Activated CD8-positive, alpha-beta memory T cell treated with anti-CD3 and anti-CD28 coated beads, Interleukin-2, amount 10 ng/mL, durations not matched to agents 7 days and 5 days (primary cell): ENCODE measurements at places on chromosomes 12 and 14.
A peak's percentile ranks its signal among the peaks of the same experiment; 100 is the strongest.

DNA sequence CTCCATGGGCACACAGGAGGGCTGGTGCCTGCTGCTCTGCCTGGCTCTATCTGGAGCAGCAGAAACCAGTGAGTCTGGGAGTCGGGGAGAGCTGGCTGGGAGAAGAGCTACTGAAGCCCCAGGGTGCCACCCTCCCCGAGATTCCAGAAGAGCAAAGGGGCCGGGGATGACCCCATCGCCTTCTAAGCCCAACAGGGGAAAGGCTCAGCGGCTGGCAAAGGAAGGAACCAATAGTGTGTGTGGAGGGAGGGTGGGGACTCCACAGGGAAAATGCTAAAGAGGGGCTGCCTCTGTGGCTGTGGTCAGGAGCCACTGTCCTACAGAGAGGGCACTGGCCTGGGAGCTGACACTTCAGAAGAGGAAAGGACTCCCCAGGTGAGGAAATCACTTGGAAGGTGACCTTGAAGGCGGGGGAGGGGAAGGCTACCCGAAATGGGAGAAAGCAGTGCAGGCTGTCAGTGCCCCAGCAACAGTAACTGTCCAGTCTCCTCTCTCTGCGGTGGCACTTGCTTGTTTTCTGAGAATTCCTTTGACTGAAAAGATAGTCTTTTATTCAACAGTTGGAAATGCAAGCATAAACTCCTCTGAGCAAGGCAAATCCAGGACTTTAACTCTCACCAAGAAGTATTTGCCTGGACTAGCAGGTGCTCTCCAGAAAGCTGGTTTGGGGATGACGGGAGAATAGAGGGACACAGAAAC, 552 bp downstream of the TAPBPL start:
- DNase-seq, result peak; percentile 61

DNA sequence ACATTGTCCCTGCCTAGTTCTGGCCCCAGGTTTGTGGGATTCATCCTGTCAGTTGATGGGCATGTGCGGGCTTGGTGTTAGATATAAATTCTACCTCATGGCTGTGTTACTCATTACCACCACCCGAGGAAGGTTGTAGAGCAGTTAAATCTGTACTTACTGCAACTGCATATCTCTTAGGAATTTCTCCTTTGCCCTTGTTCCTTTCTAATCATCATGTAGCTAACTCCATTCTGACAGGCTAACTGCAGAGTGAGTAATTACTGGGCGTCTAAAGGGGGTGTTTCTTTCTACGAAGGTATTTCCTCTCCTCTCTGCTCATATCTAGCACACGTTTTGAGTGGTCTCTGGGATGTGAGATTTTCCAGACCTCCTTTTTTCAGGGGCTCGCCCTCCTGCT, 1076.7 kb downstream of the TMTC2 start:
- DNase-seq, result no peak

DNA sequence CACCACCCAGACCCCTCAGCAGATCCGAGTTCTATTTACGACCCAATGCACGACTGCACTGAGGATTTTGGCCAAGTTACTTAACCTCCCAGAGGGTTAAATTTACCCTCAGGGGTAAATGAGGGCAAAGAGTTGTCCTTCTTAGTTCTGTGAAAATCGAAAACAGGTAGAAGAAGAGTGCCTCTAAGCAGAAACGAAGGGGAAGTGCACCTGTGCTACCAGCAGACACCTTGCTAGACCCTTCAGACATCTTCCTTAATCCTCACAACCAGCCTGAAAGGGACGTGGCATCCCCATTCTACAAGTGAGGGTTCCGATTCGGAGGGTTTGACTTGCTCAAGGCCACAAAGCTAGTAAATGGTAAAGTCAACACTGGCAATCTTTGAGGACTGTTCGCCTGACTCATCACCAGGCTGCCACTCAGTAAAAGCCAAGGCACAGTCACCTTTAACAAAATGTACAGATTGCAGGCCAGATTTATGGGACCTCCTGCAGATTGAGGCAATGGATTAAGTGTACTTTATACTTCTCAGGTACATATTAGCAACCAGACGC, 1.6 kb downstream of the GSG1 start:
- no peak for DNase-seq

- DNase-seq, result peak; percentile 60
These were observed 67.2 kb downstream of the CCDC88C start for GRCh38 chr14:91350483-91350812.

- DNase-seq, result no peak
These were observed 8.8 kb downstream of the ALDH2 start for GRCh38 chr12:111775205-111776193.

- DNase-seq, result no peak
These were observed 424.9 kb upstream of the SYT1 start for GRCh38 chr12:78439666-78440065.

DNA sequence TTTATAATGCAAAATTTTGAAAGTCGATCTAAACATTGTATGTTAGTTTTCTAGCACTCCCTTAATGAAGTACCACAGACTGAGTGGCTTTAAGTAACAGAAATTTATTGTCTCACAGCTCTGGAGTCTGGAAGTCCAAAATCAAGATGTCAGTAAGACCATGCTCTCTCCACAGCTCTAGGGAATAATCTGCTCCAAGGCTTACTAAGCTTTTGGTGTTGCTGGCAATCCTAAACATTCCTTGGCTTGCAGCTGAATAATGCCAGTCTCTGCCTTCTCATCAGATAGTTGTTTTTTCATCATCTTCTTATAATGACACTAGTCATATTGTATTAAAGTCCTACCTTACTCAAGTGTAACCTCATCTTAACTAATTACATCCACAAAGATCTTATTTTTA, 102.2 kb downstream of the RASSF9 start:
- DNase-seq, result no peak
